ENCODE measurements at places on chromosomes 5 and 9.

GRCh38 chr9:118533850-118534249 lies 829.6 kb downstream of the TLR4 start:
- DNase-seq: no peak

- no peak for DNase-seq
Observed at GRCh38 chr5:160347448-160347847, 23.0 kb downstream of the C1QTNF2 start.

DNA sequence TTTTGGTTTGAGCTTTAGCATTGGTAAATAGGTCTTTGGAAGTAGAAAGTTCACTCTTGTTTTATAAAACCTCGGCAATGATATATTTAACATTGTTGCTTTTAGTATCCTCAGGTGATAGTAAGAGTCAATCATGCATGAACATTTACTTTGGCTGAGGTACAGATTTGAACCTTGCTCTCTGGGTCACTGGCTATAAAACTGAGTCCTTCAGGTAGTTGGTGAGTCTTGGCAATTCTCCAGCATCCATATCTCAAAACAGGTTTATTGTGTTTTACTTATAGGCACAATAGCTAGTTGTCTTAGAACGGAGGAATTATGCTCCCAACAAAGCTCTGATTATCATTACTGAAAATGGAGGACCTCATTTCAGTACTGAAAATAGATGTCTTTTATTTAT lies 75.1 kb downstream of the MAT2B start:
- no peak for DNase-seq

GRCh38 chr5:156755421-156756087 lies 94.5 kb upstream of the PPP1R2B start:
- no peak for DNase-seq

- no peak for DNase-seq
Observed at GRCh38 chr5:177605078-177605477, 5.1 kb downstream of the B4GALT7 start.

GRCh38 chr5:175461370-175461769 lies 17.0 kb upstream of the SFXN1 start:
- no peak for DNase-seq

GRCh38 chr5:159504857-159505304 lies 174.6 kb upstream of the IL12B start:
- no peak for DNase-seq

- DNase-seq: no peak
Observed at GRCh38 chr9:91214086-91214485, 147.6 kb downstream of the AUH start.

GRCh38 chr9:116238225-116238624 lies 84.6 kb downstream of the PAPPA start:
- DNase-seq: no peak

- DNase-seq: no peak
Observed at GRCh38 chr5:181207214-181207959, 2.4 kb upstream of the TRIM7 start.
